ENCODE measurements at places on chromosomes 3 and 15.

DNA sequence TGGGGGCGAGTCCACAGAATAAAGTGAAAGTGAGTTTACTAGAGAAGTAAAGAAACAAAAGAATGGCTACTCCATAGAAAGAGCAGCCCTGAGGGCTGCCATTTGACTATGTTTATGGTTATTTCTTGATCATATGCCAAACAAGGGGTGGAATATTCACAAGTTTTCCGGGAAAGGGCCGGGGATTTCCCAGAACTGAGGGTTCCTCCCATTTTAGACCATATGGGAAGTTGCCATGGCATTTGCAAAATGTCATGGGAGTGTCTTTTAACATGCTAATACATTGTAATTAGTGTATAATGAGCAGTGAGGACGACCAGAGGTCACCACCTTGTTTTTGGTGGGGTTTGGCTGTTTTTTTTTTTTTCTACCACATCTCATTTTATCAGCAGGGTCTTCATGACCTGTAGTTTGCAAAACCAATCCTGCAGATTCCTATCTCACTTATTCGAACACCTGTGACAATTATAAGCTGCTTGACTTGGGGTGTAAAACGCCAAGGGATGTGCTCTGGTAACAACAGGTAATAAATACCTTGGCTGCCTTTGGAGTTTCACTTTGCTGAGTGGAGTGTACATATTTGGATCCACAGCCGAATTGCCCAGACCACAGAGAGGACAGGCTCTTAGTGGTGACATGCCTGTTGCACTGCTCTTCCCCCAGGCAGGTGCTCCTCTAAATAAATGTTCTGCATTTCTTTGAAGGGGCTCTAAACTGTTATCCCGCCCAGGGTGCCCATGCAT lies 43.6 kb downstream of the C2CD4B start:
- DNase-seq, result no peak

GRCh38 chr15:40361640-40362039 lies 3.6 kb downstream of the DISP2 start:
- no peak for DNase-seq

GRCh38 chr3:127978636-127979035 lies 63.6 kb downstream of the KBTBD12 start:
- no peak for DNase-seq

GRCh38 chr3:47006145-47006651 lies 26.7 kb downstream of the NBEAL2 start:
- DNase-seq, result no peak

DNA sequence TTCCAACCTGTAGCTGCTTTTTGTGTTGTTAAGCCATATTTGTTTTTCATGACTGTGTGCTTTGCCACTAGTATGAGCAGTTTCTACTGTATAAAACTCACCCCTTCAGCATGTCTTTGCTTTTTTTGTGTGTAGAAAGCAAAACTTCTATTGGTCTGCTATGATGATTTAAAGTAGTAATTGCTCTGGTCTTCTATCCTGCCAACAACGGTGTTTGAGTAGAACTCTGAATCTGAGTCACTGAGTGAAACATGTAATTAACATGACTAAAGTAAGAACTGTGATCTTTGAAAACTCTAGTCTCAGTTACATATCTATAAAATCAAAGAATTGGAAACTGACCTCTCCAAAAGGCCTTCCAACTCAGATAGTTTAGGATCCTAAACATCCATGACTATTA lies 133.6 kb downstream of the TPRG1 start:
- DNase-seq, result no peak
